Stimulated activated CD4-positive, alpha-beta T cell treated with anti-CD3 and anti-CD28 coated beads, Interleukin-1b, Interleukin-23, amount 100 ng/mL, for 1 hour (primary cell): ENCODE measurements at places on chromosomes 6 and 20.

GRCh38 chr6:149961728-149962425, 1.9 kb upstream of the ULBP1 start:
- DNase-seq: no peak

- no peak for DNase-seq
Observed at GRCh38 chr6:65110031-65110430, 597.0 kb downstream of the EYS start.

GRCh38 chr6:39366931-39367618, 44.6 kb upstream of the KCNK16 start:
- DNase-seq: no peak

DNA sequence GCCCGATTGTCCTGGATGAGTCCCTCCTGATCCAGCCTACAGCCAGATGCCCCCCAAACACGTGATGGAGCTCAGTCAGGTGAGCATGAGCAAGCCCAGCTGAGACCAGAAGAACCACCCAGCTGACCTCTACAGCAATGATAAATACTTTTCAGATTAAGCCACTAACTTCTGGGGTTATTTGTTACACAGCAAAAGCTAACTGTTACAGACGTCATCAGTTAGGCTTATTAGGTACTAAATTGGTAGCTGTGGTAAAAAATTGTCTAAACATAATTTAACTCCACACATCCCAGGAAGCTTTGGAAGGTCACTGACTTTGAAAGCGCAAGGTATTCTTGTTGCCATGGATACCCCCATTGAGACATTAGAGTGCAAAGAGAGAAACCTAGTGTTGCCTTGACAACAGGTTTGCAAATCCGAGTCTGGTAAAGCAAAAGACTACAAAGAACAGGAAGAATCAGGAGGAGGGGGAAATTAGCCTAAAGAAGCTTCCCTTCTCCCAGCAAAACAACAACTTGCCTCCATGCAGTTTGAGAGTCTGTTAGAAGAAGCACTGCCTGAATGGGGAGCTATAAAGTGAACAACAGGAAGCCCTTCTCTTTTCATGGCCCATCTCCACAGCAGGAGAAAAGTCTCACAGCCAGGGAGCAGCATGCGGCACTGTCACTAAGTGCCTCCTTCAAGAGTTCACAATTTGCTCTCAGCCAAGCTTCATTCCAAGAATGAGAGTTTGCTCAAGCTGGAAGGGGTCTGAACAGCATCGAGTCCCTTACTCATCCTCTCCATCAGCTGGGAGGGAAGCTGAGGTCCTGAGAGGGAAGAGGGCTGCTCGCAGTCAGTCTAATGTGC, 41.7 kb upstream of the ZNF831 start:
- no peak for DNase-seq

DNA sequence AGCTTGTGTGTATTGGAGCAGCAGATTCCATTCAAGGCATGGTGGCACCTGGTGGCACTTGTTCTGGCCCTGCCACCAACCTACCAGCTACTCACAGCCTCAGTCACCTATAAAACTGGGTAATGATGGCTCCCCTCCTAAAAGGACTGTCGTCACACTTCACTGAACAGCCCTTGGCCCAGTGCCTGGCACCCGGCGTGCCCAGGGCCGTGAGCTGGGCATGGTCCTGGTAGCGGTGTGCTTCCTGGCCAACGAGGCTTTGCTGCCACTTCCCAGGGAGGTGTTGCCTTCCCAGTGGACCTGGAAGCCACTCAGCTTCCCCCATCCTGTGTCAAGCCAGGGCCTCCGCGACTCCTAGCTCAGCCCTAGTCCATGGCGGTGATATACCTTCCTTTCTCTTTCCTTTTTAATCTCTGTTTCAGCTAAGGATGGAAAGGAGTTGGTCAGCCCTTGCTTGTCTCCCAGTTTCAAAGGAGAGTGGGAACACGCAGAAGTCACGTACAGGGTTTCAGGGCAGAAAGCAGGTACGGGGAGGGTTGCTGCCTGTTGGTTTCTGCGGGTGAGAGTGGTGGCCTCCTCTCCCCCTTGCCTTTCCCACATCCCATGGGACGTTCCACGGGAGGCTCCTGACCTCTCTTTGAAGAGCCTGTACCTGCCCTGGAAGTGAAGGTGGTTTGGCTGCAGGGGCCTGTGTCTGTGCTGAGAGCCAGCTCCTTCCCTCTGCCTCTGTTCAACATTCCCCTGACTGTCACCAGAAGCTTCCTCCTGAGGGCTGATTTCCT, 25.5 kb downstream of the ENTPD6 start:
- no peak for DNase-seq

DNA sequence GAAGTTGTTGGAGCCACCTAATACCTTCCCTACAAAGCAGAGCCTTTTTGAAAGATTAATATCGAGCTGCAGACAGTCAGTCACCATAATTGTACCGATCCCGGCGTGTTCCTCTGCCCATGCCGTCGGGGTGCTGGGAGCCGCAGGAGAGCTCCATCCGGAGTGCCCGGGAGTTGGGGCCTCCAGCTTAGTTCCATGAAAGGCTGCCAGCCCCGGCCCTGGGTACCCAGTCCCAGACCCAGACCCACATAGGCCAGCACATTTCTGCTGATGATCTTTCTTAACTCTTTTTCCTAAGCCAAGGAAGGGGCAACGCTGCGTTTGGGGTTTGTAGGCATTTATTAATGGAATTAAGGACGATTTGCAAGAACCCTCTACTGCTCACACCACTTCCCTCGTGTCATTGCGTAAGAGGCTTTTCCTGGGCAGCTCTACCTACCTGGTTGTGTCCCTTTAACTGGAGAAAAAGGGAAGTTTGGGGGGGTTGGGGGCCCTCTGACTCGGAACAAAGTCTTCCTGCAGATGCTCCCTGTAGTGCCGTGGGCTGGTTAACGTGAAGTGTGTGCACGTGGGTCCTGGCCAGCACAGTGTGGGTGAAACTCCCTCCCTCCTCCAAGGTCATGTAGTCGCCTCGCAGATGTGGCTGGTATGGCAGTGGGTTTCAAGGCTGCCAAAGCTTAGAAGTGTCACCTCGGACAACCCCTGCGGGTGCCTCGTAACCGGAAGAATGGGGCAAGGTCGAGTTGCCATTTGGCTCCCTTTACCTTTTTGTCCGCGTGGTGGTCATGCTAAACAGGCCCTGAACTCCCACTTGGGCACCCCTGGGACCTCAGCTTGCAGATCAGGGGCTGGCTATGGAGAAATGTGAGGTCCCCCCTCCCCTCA, 54.3 kb upstream of the APCDD1L start:
- no peak for DNase-seq

- DNase-seq: no peak
Observed at GRCh38 chr6:162379757-162380409, 347.7 kb downstream of the PRKN start.

GRCh38 chr6:137907170-137907569, 40.1 kb downstream of the TNFAIP3 start:
- DNase-seq: no peak

GRCh38 chr20:63522981-63523611, 2.5 kb downstream of the PPDPF start:
- DNase-seq: no peak

GRCh38 chr6:169420912-169421543, 167.4 kb upstream of the THBS2 start:
- no peak for DNase-seq

DNA sequence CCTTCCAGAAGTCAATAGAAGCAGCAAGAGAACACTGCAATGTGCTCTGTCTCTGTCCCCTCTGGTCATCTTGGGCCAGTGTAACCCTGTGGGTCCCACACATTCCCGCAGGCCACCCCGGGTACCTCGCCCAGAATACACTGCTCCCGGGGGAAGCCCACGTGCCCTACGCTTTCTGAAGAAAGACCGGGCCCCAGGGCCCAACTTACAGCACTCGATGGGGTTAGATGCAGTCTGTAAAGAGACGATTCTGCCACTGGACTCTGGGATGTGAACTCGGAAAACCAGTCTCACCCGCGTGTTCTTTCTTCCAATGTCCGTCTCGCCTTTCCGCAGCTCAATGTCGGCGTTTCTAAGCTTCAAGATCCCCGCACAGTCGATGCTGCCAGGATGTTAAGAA, 68.7 kb downstream of the NFATC2 start:
- DNase-seq: no peak

- DNase-seq: no peak
Observed at GRCh38 chr6:152218887-152219286, 411.4 kb downstream of the ESR1 start.

DNA sequence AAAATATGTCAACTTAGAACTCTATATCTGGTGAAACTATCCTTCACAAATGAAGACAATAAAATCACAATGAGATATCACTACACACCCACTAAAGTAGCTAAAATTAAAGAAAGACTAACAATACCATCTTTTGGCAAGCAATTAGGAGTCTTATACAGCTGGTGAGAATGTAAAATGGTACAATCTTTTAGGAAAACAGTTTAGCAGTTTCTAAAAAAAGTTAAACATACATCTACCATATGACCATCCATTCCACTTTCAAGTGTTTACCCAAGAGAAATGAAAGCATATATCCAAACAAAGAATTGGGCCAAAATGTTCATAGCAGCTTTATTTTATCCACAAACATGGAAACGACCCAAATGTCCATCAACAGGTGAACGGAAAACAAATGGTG, 13.8 kb upstream of the EEF1A1 start:
- DNase-seq: no peak

DNA sequence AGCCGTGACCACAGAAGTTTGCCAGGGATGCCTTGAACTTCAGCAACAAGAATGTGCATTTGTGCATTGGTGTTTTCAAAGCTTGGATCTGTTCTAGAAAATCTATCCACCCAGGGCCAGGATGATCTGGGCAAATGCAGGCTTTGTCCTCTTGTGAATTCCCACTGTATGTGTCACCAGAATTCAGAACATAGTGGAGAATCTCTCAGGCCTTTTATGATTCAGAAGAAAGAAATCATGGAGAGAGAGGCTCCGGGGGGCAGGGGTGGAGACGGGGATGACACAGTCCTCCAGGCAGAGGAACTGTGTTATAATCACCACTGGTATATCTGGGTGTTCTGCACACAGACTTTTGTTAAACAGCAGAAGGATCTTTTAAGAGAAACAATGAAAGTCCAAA, 304.1 kb downstream of the CDH4 start:
- DNase-seq: no peak

DNA sequence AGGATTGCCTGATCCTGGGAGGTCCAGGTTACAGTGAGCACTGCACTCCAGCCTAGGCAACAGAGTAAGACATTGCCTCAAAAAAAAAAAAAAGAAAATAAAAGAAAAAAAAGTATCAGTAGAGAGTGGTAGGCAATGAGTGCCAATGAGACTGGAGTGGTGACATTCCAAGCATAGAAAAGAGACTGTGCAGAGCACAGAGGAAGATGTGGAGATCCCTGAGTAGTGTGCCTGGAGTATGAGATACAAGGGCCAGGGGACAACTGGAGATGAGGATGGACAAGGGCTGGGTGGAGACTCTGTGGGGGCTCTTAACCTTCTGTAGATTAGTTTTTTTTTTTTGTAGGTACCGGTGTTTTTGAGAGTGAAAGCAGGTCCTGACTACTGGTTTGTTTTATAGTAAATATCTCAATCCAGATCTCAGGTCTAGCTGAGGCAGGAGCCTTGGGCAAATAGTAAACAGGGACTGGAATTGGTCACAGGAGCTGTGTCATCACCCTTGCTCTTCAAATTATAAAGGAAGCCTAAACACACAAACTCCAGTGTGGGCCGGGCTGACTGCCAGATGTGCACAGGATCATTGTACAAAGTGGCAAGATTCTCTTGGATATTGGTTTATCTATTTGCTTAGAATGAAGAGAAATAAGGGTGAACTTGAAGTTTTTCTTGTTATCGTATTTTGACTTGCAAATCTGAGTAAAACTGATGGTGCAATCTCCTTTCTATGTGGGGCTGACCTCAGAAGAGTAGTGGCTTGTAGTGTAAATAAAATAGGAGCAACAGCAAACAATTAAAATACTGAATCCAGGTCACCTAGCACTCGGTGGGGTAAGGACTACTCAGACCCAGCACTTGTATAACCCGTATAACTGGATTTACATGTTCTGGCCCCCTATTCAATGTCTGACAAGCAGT, 144.9 kb downstream of the SOX4 start:
- no peak for DNase-seq

DNA sequence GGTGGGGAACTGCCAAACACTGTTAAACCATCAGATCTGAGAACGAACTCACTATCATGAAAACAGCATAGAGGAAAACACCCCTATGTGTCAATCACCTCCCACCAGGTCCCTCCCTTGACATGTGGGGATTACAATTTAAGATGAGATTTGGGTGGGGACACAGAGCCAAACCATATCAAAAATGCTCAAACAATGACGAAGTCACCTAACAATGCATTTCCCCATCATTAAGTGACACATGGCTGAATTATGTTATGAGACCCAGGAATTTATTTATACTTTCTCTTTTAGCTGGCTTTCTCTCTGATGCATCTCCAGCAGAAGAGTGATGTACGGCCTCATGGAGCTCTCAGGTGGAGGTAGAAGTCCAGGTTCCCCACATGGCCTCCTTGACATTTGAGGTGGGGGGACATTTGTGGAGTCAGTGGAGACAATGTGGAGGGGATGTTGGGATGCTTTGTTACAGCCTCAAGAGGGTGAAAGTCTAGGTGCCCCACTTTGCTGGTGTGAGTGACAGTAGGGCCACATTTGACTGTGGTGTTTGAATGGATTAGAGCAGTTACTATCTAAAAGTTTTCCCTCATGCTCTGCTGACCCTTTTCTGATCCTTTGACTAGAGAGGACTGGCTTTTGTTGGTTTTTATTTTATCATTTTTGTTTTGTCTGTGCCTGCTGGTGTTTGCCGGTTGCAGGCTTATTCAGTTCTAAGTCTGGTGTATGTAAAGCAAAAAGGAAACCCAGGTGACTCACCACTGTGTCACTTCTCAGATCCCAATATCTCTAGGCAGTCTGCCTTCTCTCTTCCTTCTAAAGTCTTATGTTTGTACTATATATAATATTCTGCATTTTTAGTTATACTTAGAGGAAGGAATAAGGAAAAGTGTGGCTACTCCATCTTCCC, 18.5 kb upstream of the DCBLD1 start:
- DNase-seq: no peak

DNA sequence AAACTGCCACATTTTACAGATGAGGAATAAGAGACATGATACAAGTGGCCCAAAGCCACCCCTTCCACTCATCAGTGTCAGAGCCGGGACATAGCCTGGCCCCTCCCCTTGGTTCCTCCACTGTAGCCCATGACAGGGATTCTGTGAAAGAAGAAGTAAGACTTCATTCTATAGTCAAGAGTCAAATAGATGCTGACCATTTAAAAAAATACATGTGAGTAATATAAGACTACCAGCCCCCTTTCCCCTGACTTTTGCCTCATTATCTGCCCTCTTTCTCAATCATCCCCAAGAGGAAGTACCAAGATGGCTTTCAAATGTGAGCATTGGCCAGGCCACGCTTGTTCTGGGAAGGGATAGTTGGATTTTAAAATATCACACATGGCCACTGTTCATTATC, 57.8 kb upstream of the TAB2 start:
- DNase-seq: no peak

DNA sequence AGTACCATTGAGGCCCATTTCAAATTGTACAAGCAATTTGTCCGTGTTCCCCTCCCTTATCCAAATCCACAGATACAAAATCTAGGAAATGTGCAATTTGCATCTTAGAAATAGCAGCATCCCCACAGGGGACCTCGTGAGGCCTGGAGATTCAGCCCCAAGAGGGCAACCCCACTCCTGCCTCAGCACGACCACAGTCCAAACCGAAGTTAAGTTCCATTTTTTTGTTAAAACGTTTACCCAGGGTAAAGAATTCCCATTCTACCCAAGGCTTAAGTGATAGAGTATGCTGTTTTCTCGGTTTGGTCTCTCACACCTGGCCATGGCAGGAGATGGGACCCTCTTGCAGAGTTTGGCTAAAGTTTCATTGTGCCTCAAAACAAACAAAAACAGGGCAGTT, 41.2 kb downstream of the PLCG1 start:
- no peak for DNase-seq

- DNase-seq: no peak
Observed at GRCh38 chr6:163092876-163093275, 321.6 kb upstream of the QKI start.
